ENCODE measurements at places on chromosomes 6 and 20.

GRCh38 chr6:120924214-120924613 is 410.1 kb downstream of the TBC1D32 start:
- DNase-seq = no peak

GRCh38 chr20:6057691-6058090 is 3.8 kb upstream of the LRRN4 start:
- DNase-seq = no peak

DNA sequence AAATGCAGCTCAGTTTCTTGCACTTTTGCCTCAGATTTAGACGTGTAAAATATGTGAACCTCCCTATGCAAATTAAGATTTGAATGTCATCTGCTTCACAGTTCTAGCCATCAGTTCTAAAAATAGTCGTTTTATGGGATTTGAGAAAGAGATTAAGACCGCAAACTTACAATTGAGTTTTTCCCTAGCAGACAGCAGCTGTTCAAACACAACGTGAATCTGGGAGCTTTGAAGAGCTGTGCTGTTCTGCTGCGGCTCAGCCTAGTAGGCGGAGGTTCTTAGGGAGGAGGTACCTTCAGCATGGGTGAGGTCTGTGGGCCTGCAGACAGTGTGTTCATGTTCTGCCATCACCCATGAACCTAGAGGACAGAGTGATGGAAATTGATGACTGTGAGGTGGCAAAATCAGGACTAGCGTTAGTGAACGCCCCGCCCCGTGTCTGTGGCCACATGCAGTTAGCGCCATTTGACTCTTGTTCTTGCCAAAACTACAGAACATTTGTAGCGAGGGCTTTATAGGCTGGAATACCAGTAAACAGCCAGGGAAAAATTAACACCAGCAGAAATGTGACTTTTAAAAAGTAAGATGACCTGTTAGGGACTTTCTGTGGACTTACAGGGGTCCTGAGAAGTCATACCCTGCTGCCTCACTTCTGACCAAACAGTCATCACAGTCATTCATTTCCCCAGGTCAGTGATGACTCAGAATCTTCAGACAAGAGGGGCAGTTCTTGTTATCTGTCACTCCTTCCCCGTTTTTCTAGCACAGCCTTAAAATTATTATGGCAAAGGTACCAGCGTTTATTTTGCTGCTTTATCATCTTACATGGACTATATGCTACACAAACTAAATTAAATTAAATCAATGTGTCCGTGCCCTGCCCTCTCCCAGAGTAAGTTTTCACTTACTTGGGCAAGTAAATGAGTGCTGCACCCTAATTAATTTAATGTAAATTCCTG is 84.3 kb upstream of the TMEM181 start:
- peak; percentile 23 for DNase-seq

GRCh38 chr6:134026597-134026996 is 25.8 kb downstream of the SLC2A12 start:
- no peak for DNase-seq

- no peak for DNase-seq
Measured at GRCh38 chr20:58886546-58886945, 34.0 kb downstream of the GNAS start.

DNA sequence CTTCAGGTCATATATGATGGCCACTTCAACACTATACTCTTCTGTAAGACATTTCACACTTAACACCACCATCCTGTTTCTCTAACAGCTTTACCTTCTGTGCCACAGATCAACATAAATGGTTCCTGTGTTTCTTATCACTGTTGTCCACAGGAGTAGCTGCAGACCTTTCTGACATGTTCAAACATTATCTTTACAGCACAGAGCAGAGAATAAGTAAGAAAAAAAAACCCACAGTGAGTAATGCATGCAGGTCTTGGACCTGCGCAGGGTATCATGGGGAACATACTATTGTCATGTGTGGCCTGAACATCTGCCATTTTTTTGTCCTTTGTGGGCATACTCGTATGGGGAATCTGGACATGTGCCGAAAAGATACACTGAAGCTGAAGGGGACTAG is 161.9 kb downstream of the KIF16B start:
- DNase-seq = no peak

GRCh38 chr6:37648465-37649330 is 49.0 kb downstream of the MDGA1 start:
- DNase-seq = no peak

GRCh38 chr6:32439139-32439538 is 548 bp upstream of the HLA-DRA start:
- DNase-seq = no peak

- DNase-seq = no peak
Measured at GRCh38 chr20:32823737-32824588, 4.2 kb downstream of the MAPRE1 start.

- no peak for DNase-seq
Measured at GRCh38 chr6:25130518-25130917, 148.7 kb upstream of the CARMIL1 start.

DNA sequence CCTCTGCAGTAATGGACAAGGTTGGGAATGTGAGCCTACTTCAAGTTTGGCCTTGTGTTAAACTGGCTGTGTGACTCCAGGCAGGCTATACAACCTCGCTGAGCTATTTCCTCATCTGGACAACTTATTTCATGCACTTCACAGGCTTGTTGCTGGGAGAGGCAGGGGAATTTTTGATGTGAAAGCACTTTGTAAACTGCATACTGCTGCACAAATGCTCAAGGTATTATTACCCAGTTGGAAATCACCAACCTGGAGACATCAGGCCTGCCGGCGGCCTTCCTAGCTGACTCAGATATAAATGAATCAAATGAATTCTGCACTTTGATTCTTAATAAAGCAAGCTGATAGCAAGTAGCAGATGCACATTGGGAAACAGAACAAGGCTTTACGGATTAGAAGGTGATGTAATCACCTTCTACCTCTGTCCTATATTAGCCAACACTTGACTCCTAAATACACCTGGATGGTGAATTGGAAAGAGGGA is 10.1 kb downstream of the JARID2 start:
- DNase-seq = no peak

GRCh38 chr6:31446481-31446880 is 43.1 kb downstream of the MICA start:
- no peak for DNase-seq

- no peak for DNase-seq
Measured at GRCh38 chr6:110874880-110875547, 429 bp downstream of the AMD1 start.

DNA sequence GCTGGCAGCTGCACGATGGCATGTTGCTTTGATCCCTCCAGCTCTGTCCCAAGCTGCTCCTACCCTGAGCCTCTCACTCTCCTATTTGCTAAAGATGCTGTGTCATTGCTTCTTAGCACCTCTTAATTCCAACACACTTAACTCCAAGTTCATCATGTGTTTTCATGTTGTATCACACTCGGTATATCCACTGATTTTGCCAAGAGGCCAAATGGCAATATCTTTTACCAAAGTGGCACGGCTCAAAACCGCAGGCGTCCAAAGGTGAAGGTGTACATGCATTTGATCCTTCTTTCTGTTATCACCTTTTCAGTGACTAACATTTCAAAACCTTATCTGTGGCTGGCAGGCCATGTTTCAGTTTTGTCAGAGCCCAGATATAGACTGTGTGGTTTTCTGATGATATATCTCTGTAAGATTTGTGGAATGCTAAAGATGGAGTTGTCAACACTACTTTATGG is 217.0 kb downstream of the TBX18 start:
- DNase-seq = no peak

DNA sequence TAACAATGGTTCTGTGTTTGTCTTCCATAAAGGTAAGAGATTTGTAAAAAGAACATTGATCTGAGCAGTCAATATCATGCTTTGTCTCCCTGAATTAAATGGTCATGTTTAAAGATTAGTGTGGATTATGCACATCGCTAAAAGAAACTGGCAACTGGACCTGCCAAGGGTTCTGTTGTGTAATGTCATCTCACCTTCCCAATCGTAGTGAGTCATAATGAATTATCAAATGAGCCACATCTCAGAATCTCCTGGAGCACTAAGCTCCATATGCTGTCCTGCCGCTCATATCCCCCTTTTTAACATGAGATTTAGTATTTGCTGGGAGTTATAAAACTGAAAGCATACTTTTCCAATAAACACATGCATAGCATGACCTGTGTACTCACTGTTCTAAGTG is 187.0 kb upstream of the OPRM1 start:
- no peak for DNase-seq

GRCh38 chr20:2942439-2942838 is 69.2 kb downstream of the PTPRA start:
- no peak for DNase-seq

DNA sequence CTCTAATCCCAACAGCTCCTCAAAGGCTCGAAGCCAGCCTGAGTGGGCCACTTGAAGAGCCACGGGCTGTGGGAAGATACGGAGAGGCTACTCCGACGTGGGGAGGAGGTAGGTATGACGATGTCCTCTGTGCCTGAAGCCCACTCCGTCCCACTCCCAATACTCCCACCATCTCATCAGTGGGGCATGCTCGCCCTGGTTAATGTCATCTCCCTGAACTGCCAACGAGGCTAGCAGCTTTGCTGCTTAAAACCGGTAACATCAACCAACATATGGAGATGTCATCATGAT is 11.1 kb downstream of the NRN1 start:
- no peak for DNase-seq

GRCh38 chr6:21375151-21376116 is 218.1 kb upstream of the SOX4 start:
- DNase-seq = no peak

GRCh38 chr6:16256781-16257180 is 18.4 kb downstream of the GMPR start:
- no peak for DNase-seq

GRCh38 chr6:26385734-26386125 is 2.8 kb downstream of the BTN2A2 start:
- DNase-seq = no peak

- no peak for DNase-seq
Measured at GRCh38 chr6:106501960-106502371, 127.3 kb downstream of the RTN4IP1 start.

DNA sequence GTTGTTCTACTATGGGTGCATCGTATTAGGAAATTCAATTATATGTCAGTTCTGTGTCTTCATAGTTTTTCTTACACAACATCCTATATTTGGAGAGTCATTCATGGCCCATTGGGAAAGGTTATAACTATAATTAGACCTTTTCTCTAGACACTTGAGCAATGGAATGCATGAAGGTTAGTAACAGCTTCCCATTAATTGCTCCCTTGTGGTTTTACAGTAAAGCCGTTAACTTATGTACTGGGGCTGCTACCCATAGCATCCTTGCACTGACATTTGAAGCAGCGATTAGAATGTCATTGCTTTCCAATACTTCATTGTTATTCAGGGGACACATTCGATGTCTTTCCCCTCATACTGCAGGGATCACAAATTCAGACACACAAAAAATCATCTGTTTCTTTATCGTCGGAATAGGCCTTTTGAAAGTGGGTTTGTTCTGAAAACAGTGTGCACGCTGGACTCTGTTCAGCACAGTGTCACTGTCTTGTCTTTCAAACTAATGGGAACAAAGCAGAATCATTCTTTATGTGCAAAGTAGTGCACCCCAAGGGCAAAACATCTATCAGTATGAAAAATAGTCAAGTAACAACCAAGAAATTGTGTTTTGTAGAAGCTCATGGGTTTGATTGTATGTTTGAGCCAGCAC is 634.3 kb upstream of the MAP3K7 start:
- no peak for DNase-seq

- DNase-seq = peak; percentile 45
Measured at GRCh38 chr6:106973018-106973835, 1.3 kb downstream of the CD24 start.

GRCh38 chr6:119669221-119669620 is 319.7 kb upstream of the MAN1A1 start:
- no peak for DNase-seq

Data from renal cortex interstitium (tissue), 15 donors.